ENCODE measurements at places on chromosomes 2 and 18.

- no peak for DNase-seq
These were observed 657 bp downstream of the ATP8B1 start for GRCh38 chr18:57802213-57803102.

DNA sequence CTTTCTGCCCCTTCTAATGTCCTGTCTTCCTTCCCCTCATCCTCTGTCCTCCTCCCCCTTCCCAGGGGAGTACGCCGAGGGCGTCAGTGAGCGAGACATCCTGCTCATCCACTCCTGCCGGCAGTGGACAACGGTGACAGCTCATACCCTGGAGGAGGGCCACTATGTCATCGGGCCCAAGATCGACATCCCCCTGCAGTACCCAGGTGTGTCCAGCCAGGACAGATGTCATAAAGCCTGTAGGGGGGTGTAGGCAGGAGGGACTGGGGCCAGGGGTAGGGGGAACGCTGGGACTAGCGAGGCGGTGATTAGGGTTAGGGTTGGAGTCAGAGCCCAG is 3.4 kb downstream of the GAREM2 start:
- DNase-seq: no peak

DNA sequence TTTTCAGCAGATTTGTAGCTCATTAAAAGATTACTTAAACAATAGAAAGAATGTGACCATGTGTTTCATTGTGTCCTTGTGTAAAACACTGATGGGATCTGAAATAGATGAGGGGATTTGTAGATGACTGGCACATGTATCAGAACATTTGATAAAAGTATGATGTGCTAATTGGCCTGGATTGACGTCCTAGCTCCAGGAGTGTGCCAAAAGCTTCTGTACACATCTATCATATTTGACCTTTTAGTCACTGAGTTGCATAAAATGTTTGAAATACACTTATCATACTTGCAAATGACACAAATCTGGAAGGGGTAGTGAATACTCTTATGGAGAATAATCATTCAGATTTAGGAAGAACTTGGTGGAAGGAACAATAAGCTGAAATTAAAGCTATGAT is 778.5 kb downstream of the ERBB4 start:
- no peak for DNase-seq

DNA sequence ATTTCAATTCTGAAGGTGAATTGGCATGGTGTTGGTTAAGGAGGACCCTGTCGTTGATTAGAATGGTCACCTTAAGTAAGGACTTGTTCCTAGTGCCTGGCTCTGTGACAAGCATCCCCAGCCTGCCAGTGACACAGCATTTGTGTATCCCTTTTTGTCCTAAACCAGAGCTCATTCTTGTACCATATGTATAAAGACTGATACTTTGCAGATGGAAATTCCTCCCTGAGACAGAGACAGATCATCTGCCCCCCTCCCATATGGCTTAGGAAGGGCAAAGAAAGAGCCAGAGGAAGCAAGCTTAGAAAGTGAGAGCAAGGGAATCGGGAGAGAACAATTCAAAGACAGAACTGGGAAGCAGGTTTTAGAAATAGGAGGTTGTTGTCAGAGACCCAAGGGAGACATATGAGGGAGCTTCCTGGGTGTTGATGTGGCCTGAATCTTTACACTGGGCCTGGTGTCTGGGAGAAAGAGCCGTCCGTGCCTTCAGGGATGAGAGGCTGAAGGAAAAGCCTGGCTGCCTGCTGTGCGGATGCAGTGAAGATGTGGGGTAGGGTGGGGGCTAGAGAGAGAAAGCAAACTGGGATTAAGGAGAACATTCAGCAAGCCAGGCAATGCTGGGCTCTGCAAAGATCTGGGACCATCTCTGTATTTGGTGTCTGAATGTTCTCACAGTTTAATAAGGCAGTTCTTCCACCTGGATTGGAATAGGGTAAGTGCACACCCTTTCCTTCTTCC is 13.2 kb upstream of the CHRNA1 start:
- no peak for DNase-seq

DNA sequence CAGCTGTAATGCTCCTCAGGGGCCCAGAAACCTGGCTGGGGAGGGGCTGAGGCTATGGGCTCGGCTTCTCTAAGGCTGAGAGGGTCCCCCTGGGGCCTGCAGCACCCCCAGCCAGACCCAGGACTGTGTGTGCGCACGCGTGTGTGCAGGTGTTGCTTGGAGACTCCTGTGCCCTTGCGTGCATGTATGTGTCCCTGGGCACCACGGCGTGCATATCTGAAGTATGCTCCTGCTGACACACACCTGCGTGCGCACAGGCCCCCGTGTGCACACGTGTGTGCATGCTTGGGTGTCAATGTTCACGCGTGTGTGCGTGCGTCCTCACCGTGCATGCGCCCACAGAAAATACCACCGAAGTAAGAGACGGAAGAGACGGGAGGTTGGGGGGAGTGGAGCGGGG is 14.9 kb upstream of the ECEL1 start:
- DNase-seq: no peak

- no peak for DNase-seq
These were observed 123.1 kb downstream of the OSR1 start for GRCh38 chr2:19235308-19235707.

DNA sequence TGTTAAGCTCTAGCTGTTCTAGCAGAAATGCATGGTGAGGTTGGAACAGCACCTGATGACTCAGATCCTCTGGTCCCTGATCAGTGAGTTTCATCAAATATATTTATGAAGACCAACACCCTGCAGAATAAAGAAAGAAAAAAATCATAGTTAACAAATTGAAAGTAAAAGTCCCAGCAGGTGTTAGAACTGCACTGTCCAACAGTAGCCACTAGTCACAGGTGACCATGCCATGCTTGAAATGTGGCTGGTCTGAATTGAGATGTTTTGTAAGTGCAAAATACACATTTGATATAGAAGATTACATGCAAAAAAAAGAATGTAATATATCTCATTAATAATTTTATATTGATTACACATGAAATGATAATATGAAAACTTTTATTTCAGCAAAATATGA is 1010.7 kb upstream of the ZEB2 start:
- DNase-seq: no peak

DNA sequence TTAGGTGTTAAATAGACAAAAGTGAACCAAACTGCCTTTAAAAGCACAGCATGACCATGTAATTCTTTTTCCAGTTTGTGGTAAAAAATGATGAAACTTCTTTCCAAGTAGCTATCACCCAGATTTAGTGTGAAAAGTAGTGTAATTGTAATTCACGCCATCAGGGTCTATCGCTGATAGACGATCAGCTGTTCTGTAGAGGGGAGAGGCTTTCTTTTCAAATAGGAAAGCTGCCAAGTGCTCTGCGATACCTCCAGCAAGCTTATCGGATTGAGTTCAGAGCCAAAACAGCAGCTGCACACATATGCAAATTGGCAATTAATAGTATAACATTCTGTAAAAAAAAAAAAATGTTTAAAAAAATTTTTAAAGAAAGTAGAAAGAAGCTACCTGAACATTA is 61.9 kb upstream of the PSMD14 start:
- DNase-seq: no peak

- DNase-seq: no peak
These were observed 48.1 kb downstream of the KCNE4 start for GRCh38 chr2:223100061-223100511.

DNA sequence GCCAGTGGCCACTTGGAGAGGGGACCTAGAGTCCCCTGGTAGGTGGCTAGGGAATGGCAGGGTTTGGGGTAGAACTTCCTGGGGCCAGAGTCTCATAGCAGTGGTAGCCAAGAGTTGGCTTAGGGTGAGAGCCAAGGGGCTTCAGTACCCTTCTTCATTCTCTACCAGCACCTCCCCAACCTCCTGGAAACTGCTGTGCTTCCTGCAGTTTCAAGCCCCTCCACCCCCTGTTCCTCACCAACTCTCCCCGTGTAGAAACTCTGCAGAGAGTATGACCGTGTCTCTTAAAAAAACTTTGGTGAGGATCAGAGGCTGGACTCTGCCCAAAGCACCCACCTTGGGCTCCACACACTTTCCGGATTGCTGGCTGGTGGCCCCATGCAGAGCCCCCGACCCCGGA is 159.6 kb downstream of the MSH2 start:
- DNase-seq: no peak

DNA sequence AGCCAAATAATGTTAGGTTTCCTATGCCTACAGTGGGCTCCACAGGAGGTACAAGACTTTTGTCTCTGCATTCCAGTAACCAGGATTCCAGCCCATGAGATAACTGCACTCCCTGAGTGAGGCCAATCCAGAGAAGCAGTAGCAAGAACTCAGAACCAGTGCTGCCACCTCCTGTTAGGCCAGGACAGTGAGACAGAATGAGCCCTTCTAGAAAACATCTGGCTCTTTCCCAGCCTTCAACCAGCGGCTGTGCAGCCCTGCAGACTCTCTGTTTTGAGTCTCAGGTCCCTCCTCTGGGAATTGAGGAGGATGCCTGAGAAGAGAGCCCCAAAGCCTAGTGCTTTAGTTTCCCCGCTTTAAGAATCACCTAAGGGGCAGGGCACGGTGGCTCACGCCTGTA is 44.2 kb downstream of the ARID5A start:
- no peak for DNase-seq

GRCh38 chr2:196099916-196100315 is 31.3 kb upstream of the DNAH7 start:
- no peak for DNase-seq

- no peak for DNase-seq
These were observed 4.0 kb upstream of the DGUOK start for GRCh38 chr2:73922681-73923080.

- no peak for DNase-seq
These were observed 45.8 kb upstream of the ID2 start for GRCh38 chr2:8636041-8636491.

- no peak for DNase-seq
These were observed 51.5 kb upstream of the ITGB6 start for GRCh38 chr2:160251569-160251968.

DNA sequence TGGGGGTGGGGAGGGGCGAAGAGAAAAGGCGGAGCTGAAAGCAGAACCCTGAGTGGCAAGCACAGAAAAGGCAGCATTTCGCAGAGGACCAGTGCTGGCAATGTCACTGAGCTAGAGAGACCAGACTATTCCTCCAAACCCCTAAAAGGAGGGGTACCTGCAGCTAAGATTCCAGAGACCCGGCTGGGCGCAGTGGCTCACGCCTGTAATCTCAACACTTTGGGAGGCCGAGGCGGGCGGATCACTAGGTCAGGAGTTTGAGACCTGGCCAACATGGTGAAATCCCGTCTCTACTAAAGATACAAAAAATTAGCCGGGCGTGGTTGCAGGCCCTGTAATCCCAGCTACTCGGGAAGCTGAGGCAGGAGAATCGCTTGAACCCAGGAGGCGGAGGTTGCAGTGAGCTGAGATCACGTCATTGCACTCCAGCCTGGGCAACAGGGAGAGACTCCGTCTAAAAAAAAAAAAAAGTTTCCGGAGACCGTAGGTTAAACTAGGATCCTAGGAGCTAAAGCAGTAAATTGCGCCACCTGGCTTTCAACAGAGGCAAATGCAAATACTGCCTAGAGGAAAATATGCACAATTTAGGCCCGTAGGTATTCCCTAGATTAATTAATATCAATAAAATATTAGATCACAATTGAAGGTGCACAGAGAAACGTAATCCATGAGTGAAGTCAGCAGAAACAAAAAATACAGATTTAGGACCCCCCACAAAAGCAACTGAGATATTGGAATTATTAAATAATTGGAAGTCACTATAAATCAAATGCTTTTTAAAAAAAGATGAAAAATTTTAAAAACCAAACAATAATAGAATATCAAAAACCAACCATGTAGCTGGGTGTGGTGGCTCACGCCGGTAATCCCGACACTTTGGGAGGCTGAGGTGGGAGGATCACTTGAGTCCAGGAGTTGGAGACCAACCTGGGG is 4.9 kb downstream of the UCN start:
- no peak for DNase-seq

DNA sequence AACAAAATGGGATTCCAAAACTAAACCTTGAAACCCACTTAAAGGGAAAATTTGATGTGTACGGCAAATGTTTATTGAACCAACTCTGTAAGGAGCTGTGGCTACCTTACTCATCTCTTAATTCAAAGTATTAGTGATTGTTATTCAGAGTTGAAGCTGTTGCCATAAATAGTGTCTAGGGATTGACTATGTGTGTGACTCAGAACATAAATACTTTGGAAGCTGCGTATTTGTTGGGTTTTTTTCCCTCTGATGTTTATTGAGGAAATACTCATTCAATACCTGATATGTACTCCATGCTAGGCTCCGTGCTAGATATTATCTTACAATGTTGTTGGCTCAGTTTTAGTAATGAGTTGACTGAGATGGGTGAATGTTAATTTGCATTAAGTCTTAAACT is 90.4 kb downstream of the PTRHD1 start:
- no peak for DNase-seq

DNA sequence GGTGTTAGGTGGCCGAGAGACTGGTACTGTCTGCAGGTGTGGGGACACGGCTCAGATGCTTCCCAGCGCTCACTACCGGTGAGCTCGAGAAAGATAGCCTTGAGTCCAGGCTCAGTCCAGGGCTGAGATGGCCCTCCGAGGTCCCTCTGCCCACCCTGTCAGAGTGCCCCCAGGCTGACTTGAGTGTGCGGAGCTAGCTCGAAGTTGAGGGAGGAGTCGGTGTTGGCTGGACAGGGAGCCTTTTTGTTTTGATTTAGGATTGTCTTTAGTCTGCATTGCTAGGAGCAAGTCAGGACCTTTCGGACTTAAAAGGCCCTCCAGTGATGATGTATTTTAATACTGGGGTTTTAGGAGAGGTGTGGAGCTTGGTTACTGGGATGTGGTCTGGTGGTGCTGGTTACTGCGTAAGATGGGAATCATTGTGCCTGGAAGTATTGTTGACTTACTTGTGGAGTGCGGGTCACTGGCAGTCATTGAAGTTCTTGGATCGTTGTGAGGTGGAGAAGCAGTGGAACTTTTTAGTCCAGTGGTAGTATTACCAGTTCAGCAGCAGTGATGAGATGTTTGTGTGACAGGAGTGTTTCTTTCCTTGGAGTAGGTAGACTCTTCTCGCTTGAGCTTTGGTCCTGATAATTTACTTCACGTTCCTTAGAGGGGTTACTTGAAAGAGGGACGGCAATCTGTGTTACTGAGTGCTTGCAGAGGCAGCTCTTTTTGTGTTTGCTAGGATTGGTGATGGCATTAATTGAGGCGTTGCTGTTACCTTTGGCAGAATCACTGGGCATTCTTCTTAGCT is 633 bp downstream of the KIAA1328 start:
- no peak for DNase-seq

DNA sequence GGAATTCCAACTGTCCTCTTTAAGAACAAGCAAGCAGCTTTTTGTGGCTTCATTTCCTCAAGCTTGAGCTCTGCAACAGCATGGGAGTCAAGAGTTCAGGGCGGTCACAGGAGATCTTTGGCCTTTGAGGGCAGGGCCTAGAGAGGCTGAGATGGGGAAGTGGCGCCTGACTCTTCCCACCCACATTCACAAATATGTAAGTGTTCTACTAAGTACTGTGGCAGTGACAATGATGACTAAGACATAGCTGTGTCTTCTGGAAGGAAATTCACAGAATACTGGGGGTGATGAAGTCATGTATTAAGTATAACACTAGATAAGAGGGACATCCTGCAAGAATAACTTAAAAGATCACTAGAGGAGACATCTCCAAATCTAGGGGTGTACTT is 15.0 kb downstream of the RND3 start:
- no peak for DNase-seq
